ENCODE measurements at places on chromosomes 3 and 15.

GRCh38 chr3:168604767-168605166 is 509.0 kb upstream of the GOLIM4 start:
- DNase-seq = no peak

- DNase-seq = no peak
Observed at GRCh38 chr3:136919799-136920580, 37.8 kb upstream of the IL20RB start.

DNA sequence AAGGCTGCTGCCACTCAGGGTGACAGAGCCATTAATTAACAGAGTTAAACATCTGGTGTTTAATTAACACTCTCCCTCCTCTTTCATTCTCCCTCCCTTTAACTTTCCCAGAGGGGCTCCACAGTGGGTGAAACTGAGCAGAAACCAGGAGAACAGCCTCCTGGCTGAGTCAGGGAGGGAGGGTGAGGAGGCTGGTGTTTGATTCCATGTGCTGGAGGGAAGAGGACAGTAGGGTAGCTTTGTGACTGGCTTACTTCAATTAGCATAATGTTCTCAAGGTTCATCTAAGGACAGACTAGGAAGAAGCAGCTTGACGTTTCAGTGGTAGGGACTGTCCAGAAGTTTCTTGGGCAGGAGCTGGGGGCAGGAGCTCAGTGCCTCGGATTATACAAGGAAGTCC is 62.8 kb downstream of the SEMA5B start:
- DNase-seq = no peak

DNA sequence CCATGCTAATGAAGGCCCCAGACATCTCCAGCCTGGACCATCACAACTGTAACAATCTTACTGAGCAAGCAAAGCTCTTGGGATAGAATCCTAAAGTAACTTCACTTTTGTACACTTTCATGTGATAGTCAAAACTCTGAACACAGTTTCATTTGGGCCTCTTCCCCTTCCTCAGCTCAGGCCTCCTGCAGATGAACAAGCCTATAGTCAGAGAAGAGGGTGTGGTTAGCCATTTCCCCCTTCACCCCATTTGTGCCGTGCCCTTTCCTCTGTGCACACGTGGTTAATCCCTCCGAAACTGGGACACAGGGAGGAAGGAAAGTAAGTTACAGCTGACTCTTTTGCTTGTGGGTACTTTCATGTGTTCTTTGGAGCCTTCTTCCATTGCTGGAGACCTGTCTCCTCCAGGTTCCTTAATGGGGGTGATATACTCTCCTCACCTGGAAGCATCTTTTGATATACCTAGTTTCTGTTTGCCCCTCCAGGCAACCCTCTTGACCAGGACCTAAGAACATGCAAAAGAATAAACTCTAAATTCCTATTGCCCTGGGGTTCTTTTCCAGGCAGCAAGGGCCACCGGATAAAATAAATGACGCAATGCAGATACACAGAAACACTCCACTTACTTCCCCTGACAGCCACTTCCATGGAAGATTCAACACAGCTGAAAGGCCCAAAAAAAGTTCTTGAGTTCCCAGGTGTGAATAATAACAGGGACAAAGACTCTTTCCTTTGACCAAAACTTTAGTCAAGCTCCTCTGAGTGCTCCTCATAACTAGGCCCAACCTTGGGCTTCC is 29.6 kb upstream of the CSTA start:
- no peak for DNase-seq

DNA sequence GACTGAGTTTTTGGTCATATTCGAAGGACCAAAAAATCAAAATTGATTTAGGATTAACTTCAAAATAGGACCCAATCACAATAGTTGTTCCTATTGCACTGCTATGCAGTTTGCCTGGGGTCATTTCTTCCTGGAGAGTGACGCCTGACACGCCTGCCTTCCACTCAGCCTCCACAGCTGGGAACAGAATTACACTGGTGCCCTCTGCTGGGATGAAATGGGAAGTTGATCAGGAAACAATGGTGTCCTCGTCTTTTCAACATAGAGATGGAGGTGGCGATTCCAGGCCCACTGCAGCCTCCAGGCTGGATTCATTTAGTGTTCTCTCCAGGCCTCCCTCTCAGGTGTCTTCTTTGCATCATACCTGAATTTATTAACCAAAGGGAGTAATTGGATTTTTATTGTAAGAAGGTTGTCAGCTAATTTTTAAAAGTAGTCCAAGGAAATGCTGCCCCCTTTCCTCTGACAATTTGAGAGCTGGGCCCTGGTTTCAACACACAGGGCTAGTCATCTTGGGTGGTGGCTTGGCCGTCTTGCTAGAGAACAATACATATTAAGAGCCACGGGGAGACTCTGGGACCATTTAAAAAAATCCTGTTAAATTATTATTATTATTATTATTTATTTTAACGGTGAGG is 69.7 kb downstream of the GAP43 start:
- DNase-seq = peak; percentile 68

- DNase-seq = no peak
Observed at GRCh38 chr15:98899272-98900021, 108.1 kb downstream of the PGPEP1L start.

- no peak for DNase-seq
Observed at GRCh38 chr3:156005736-156006135, 114.6 kb upstream of the KCNAB1 start.

GRCh38 chr3:196238612-196239560 is 22.6 kb downstream of the SLC51A start:
- DNase-seq = no peak

- no peak for DNase-seq
Observed at GRCh38 chr3:38283810-38284755, 2.0 kb downstream of the SLC22A14 start.

Measured in NCI-H774 (cell line).